ENCODE measurements at places on chromosomes 13 and 19.

DNA sequence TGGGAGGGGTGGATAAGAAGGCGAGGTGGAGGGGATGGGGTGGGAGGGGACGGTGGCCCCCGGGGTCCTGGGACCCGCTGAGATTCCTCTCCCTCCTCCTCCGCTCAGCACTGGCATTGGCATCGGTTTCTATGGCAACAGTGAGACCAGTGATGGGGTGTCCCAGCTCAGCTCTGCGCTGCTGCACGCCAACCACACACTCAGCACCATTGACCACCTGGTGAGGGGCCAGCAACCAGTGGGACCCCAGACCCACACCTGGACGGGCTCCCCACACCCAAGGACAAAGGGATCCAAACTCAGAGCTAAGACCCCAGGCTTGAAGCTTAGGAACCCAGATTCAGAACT, 5.9 kb downstream of the TTYH1 start:
- DNase-seq: no peak

DNA sequence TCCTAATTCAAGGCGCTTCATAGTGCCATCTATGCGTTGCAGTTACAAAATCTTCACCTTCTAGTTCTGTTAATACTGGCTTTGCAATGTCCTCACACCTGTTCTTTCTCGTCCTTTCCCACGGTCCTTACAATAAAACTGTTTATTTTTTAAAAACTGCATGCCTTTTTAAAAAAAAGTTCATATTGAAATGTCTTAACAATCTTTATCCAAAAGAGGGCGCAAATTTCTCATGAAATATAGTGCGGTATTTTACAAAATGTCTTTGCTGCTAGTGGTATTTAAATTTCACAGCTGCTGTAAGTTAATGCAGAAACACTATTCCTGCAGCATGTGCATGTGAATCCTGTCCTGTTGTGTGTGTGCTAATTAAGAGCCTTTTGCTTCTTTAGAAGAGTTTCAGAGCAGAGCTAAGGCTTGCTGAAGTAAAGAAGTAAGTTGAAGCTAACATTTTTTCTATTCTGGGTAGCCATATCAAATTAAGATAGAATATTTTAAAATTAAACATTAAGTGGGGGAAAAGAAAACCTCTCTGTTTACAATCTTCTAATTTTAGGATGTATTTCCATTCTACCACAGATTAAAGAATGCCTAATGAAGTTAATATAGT, 15.8 kb upstream of the CLDN10 start:
- peak; percentile 3 for DNase-seq

DNA sequence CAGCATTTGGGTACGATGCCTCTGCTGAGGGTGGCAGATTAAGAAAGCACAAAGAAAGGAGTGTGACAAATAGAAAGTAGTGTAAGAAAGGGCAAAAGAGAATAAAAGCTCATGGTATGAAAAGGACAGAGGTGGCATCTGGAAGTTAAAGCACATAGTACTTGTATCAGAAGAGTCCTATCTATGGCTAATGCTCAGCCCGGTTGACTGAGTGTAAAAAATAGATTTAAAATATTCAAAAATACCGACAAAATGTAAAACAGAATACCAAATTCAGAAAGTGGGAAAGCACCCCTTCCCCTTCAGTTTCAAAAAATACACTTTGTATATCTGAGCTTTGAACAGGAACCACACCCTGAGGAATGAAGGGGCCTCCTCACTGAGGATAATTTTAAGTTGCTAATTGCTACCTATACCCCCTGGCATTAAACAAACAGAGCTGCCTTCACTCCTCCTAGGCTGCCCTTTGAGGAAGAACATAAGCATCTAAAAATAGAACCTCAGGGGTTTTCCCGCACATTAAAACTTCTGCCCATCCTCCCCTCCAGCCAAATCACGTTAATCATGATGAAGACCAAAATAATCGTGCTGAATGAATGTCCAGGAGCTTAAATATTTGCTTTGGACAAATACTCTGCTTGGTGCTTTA, 43.3 kb downstream of the DLEU7 start:
- no peak for DNase-seq

DNA sequence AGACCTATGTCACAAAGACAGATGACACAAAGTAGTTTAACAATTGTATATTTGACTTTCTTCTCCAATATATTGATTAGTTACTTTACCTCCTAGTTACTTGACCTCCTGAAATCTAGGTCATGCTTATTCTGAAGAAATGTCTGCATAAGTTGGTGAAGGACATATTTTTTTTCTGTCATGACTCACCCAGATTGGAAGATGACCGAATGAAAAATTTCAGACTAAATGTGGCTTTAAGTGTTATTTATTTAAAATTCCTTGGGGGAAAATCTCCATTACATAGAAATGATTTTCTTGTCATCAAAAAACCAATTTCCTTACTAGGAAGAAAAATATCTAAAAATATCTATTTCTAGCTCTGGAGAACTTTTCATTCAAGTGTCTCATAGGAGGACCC, 217.1 kb downstream of the POSTN start:
- no peak for DNase-seq

DNA sequence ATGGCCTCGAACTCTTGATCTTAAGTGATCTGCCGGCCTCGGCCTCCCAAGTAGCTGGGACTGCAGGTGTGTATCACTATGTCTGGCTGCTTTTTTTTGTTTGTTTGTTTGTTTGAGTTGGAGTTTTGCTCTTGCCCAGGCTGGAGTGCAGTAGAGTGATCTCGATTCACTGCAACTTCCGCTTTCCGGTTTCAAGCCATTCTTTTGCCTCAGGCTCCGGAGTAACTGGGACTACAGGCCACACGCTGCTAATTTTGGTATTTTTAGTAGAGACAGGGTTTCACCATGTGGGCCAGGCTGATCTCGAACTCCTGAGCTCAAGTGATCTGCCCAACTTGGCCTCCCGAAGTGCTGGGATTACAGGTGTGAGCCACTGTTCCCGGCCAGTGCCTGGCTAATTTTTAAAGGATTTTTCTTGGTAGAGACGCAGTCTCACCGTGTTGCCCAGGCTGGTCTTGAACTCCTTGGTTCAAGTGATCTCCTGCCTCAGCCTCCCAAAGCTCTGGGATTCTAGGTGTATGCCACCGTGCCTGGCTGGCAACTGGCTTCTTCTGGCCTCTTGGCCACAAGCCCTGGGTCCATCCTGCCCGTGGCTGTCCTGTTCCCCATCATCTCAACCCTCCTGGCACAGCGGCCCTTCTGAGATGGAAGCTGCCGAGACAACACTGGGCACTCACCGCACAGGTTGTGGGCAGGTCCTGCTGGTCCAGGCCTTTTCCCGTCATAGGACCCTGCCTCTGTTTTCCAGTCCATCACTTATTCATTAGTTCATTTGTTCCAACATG, 11.5 kb downstream of the TECR start:
- DNase-seq: no peak

GRCh38 chr13:111632906-111633305, 312.5 kb downstream of the TEX29 start:
- DNase-seq: no peak

- no peak for DNase-seq
Measured at GRCh38 chr13:98648686-98649085, 71.8 kb upstream of the STK24 start.

DNA sequence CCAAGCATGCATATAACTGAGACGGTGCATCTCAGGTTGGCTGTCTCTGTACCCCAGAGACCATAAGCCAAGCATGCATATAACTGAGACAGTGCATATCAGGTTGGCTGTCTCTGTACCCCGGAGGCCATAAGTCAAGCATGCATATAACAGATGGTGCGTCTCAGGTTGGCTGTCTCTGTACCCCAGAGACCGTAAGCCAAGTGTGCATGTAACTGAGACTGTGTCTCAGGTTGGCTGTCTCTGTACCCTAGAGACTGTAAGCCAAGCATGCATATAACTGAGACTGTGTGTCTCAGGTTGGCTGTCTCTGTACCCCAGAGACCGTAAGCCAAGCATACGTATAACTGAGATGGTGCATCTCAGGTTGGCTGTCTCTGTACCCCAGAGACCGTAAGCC, 30.8 kb downstream of the NLRP4 start:
- no peak for DNase-seq

DNA sequence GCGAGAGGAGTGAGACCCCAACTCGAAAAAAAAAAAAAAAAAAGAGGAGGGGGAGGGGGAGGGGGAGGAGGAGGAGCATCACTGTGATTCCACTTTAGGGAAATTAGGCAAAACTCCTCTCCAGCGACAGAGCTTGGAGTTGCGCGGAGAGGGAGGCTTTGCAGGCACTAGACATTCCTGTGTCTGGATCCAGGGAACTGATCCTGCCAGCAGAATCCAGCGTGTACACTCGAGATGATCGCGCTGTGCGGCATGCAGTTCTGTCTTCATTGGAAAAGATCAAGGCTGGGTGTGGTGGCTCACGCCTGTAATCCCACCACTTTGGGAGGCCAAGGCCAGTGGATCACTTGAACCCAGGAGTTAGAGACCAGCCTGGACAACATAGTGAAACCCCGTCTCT, 29.6 kb upstream of the KLF2 start:
- DNase-seq: no peak

GRCh38 chr13:100389617-100390016, 199.0 kb downstream of the GGACT start:
- no peak for DNase-seq

DNA sequence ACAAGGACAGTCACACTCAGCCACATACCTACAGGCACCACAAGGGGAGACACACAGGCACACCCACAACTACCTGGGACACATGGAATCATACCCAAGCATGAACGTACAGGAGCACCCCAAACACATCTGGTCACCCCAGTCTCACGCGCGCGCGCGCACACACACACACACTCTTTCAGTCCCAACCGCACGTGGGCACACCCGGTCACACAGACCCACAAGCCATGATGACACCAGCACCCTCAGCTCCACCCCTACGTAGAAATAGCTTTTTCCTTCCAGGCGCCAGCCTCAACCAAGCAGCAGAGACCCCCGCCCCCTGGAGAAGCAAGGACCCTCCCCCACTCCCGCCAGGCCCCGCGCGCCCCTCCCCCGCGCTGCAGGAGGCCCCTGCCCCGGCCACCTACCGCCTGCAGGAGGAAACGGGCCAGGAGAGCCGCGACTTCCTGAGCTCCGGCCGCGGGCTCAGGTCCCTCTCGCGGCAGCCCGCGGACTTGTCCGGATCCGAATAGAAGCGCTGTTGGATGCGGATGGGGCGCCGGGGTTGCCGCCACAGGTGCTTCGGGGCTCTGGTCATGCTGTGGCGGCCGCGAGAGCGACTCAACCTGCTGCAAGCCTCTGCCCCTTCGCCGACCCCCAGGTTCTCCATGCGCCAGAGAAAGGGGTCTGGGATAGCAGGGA, 6.4 kb upstream of the PDE4C start:
- no peak for DNase-seq

GRCh38 chr13:98490866-98491265, 86.0 kb downstream of the STK24 start:
- DNase-seq: no peak

DNA sequence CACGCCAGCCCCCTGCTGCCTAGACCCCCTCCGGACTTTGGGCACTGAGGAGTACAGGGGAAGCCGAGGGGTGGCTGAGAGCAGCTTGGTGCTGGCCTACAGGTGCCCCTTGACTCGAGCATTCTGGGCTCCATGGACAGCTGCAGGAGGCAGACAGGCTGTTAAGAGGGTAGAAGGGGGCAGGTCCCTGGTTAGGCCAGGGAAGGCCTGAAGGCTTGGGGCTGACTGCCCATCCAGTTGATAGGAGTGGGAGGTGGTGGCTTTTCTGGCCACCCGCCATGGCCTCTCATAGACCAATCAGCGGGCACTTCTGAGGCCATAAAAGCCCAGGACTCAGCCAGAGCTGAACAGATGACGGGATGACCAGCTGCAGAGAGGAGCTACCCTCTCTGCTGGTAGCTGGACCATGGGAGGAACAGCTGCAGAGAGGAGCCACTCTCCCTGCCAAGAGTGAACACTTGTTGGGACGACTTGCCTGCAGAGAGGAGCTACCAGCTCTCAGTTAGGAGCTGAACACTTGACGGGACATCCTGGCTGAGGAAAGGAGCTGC, 10.7 kb upstream of the SUPT20H start:
- DNase-seq: no peak

- no peak for DNase-seq
Measured at GRCh38 chr19:3537438-3538240, 1.3 kb upstream of the TEKTIP1 start.

DNA sequence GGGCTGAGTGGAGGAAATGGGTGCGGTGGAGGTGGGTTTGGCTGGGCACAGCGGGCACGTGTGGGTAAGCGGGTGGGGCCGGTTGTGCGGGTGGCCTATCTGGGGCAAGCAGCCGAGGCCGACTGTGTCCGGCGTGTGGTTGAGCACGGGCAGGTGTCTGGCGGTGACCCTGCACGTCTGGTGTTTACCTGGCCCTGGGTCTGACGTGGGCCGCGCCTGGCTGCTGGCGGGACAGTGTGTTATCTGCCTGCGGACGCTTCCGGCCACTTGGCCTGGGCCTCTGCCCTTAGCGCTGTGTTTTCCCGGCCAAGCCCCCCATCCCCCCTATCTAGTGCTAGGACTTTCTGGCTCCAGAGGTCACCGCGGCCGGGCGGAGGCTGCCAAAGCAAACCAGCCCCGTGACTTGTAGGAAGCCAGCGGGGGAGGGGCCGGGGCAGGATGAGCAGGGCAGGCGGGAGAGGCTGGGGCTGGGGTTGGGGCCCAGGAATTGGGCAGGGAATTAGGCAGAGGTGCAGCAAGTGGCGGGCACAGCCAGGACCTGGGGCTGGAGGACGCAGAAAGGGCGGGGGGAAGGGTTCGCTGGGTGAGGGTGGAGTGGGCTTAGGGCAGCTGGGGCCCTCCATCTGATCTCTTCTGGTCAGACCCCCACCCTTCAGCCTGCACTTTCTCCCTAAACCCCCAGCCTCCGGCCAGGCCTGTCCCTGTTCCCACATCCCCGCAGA, 534 bp upstream of the HPN start:
- no peak for DNase-seq

DNA sequence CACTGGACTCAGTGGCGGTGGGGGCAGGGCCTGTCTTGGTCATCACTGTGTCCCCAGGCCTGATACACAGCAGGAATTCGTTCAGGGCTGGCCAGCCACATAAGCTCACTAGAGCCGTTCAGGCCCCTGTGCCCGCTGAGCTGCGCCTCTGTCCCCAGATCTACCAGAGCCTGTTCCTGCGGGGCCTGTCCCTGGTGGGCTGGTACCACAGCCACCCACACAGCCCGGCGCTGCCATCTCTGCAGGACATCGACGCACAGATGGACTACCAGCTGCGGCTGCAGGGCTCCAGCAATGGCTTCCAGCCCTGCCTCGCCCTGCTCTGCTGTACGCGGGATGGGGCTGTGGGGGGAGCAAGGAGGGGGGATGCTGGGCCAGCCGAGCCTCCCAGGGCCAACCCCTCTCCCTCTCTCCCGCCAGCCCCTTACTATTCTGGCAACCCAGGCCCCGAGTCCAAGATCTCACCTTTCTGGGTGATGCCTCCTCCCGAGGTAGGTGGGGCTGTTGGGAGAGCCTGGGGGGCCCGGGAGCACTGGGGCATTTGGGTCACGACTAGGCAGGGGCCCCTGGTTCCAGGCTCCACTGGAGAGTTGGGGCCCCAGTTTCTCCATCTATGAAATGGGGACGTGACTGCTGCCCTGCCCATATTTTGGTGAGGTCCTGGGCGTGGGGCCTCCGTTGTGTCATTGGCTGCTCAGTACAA, 13.9 kb downstream of the MPND start:
- DNase-seq: no peak

- DNase-seq: no peak
Measured at GRCh38 chr13:44307255-44307654, 66.4 kb upstream of the SERP2 start.
